Activated T-helper 1 cell treated with anti-CD3 and anti-CD28 coated beads, Interleukin-2, amount 50 U/mL, for 16 hours (primary cell): ENCODE measurements at places on chromosomes 3 and 15.

GRCh38 chr15:65828585-65828984, 36.5 kb upstream of the DENND4A start:
- no peak for DNase-seq

DNA sequence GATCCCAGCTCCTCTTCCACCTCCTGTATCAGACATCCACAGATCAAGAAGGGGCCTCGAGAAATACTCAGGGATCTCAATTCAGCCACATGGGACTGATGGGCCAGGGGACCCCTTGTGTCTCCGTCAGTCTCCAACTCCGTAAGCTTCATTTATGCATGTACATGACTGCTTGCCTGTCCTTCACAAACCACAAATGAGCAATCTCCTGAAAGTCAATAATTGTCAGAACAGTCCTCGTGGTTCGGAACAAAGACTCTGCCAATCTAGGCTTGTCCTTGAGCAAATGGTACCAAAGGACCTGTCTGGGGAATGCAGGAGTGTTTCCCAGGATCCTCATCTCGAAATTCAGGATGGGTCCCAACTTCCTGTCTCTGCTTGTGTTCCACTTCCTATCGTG, 20.8 kb downstream of the SLC12A8 start:
- DNase-seq, result no peak

- DNase-seq, result no peak
Observed at GRCh38 chr3:195208183-195208582, 62.8 kb downstream of the XXYLT1 start.

GRCh38 chr15:61336026-61336638, 107.0 kb upstream of the RORA start:
- no peak for DNase-seq

DNA sequence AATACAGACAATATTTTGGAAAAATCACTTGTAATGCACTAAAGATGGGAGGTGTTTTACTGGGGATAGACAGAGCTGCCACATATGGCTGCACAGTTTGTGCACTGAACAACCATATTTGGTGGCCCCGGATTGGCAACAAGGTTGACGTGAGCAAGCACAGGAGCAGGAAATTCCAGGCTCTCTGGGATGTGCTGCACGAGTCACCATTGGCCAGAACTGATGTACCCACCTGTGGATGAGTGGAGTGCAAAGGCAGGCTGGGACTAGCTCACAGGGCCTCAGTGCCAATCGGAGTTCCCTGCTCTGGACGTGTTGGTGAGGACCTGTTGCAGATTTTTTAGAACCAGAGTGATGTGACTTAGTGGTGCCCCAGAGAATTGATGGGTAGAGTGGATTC, 42.0 kb upstream of the SCAANT1 start:
- no peak for DNase-seq

GRCh38 chr15:62297933-62298332, 132.8 kb upstream of the C2CD4B start:
- DNase-seq, result no peak

DNA sequence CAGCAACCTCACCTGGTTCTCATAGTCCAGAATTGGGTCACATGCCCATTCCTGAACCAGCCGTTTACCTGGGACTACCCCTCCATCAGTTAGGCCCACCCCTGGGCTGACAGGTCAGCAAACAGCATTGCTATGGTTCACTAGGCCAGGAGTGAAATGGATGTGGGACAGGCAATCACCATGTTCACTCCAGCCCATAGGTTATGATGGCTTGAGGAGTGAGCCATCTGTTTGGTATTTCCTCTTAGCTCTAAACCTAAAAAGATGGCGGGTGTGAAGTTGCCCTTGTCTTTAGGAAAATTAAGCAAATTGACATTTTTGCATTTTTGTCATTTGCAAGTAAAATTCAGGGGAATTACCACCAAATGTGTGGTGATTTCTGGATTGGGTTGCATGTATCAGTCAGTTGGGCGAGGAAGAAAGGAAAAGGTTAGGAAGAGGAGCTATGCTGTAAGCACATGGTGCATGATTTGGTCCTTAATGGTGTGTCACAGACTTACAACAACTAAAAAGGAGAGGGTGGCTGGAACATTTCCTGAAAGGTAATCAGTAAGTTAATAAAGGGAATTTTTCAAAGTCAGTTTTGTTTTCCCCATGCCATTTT, 17.2 kb downstream of the NXPE3 start:
- no peak for DNase-seq

DNA sequence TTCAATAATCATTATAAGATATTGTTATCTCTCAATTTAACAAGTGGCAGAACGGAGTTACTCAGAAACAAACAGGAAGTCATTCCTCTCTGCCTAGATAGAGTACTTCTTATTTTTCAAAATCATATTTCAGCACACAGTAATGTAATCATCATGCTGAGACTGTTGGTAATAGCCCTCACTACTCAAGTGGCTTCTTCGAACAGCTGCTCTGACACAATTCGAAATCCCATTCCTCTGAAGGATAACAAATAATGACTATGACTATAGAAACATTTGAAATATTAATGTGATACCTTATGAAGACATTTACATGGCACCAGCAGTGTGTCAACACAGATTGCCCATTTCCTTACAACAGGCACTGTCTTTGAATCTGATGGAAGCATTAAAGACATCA, 1249.8 kb downstream of the NSUN3 start:
- DNase-seq, result no peak

DNA sequence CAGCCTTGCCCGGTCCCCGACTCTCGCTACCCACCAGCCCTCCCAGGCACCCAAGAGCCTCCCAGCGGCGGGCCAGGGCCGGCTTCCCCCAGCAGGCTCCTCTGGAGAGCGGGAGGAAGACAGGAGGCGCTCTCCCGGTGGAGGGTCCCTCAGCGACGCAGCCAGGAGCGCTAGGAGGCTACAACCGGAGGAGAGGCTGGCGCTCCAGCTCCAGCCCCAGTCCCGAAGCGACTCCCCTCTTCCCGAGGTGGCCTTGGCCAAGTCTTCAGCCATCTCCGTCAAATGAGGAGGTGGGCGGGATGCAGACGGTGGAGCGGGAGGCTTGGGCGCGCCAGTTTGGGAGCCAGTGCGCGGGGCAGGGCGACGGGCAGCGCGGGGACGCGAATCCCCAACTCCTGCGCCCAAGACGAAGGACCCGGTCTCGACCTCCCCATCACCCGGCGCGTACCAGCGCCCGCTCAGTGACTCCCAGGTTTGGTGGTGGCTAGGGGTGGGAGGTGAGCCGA, 722 bp downstream of the CHRNA3 start:
- DNase-seq, result no peak

GRCh38 chr15:93126599-93126998, 37.6 kb upstream of the RGMA start:
- no peak for DNase-seq

DNA sequence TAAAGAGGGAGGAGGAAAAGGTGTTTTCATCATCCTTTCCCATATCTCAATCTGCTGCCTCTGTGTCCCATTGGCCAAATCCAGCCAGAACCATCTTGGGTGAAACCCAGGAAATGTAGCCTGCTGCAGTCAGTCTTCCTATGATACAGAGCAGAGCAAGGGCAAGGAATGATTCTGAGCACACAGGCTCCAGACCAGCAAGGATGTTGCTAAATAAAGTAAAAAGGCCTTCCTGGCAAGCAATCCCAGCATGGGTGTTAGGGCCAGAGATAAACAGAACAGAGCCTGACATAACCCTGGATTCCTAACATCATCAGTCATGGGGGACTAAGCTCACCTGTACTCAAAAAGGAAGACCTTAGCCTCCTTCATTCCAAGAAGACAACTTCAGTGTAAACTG, 90.7 kb upstream of the AGTR1 start:
- no peak for DNase-seq

DNA sequence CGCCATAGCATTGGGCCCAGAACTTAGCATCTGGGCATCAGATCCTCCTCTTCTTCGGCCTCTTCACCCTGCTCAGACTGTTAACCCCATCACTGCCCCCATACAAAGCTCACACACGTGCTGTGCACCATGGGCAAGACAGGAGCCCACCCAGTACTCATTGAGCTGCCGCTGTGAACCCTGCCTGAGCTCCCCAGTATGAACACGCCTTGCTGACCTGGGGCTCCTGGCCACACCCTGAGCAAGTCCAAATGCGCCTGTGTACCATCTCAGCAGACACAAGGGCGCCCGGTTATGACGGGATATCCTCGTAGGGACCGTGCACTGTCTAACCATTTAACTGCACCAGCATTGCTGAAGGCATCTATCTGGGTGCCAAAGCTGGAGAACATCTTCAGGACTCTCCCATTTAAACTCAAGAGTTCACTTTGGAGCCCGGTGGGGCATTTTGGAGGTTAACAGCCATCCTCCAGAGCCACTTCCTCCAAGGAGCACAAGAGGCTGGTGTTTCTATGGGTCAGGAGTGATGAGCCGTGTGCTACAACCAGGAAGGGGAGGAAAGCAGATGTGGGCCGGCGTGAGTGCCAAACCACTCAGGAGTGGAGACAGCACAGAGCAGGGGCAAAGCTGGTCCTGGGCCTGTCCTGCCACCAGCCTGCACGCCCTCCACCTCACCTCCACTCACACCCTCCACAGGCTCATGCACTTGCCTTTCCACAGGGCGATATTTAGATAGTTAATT, 12.1 kb downstream of the PRR23E start:
- no peak for DNase-seq

- DNase-seq, result no peak
Observed at GRCh38 chr3:182083112-182083511, 371.4 kb downstream of the SOX2 start.
